ENCODE measurements at places on chromosomes 4 and X. TPM values are rescaled to one million over a fixed set of nuclear protein-coding genes. Genes with fewer than 3 reads are reported as not detected.

GRCh38 chrX:77603635-77604336 is 156.6 kb downstream of the FGF16 start:
- no peak overlapping the region for H3K27ac ChIP-seq
- no peak for DNase-seq
- H3K27me3 ChIP-seq, result no peaks in the 10 kb centered on the region
- no peak overlapping the region for H3K4me3 ChIP-seq

DNA sequence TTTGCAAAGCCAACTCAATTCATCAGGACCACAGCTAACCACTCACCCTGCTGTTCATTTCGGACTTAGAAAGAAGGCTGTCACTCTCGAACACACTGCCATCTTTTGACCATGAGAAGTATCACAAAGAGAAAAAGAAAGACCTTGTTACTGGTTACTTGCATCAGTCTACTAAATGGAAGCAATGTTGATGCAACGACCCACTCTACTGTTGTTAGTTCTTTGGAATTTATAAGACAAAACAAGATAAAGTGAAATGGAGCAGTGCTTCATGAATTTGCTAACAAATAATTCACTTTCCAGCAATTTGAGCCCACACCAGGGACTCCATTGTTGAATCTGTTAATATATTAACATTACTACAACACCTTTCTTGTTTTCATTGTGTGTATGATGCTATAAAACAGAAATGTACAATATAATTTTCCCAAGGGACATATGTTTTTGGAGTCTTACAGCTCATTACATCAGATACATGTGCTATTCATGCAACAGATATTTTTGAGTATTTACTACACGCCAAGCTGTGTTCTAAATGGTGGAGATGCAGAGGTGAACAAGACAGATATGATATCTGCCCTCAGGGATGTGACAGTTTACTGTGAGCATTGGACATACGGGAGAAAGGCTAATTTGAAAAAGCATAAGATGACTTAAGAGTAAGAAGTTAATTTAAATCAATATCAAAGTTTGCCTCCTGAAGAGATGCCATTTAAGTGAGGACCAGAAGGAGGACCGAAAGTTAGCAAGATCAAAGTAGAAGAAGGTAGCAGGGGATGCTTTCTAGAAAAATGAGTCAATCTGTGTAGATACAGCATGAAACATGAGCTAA is 87.2 kb downstream of the AREG start:
- H3K4me3 ChIP-seq, result peak overlapping the region; percentile 52
- no peaks in the 10 kb centered on the region for H3K27me3 ChIP-seq
- peaks cover 18% of the 10 kb centered on the region for H3K36me3 ChIP-seq
- DNase-seq, result peak; percentile 40

DNA sequence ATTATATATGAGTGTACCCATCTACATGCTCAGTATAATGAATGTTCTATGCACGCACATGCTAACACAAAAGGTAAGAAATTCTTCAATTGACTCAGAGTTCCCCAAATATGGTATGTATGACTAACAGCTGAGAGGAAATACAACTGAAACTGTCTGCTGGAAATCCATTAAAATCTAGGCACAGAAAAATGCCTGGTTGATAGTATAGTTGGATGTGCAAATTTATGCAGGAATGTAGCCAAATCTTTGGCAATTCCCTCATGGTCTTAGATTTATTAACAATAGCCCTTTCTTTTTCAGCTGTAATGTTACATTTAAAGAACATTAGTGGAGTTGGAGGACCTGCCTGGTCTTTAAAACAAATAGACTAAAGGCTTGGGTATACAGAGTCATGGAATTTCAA is 5.5 kb downstream of the CAMK2D start:
- no peak overlapping the region for H3K4me3 ChIP-seq
- H3K27ac ChIP-seq, result no peak overlapping the region
- H3K4me1 ChIP-seq, result peaks cover 9% of the 10 kb centered on the region
- peaks cover 13% of the 10 kb centered on the region for H3K36me3 ChIP-seq

DNA sequence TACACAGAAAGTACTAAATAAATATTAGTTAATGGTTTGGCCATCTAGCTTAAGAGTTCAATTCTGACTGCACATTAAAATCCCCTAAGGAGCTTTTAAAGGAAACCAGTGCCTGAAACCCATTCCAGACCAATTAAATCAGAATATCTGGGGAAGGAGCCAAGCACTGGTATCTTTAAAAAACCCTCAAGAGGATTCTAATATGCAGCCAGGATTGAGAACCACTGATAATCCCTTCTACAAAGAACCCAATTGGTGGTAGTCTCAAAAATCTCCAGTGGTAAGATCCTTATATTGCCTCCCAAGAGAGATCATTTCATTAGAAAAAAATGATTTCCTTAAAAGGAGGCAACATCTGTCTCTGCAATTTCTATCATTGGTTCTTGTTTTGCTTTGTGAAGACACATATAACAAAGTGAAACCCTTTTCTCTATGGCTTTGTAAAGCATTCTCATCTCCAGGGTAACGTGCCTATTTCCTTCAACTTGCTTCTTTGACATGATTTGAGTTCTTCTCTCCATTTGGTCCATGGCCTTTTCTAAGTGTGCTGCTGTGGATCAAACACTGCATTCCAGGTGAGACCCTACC is 3.5 kb downstream of the GPR34 start:
- no peaks in the 10 kb centered on the region for H3K27me3 ChIP-seq
- no peak overlapping the region for H3K27ac ChIP-seq
- DNase-seq, result no peak
- no peaks in the 10 kb centered on the region for H3K4me1 ChIP-seq
- no peak overlapping the region for H3K4me3 ChIP-seq

- H3K27ac ChIP-seq, result peak overlapping the region; percentile 22
- H3K4me3 ChIP-seq, result no peak overlapping the region
- H3K4me1 ChIP-seq, result peaks cover 23% of the 10 kb centered on the region
- DNase-seq, result no peak
- H3K36me3 ChIP-seq, result peaks cover 20% of the 10 kb centered on the region
These were observed 462.2 kb downstream of the INPP4B start for GRCh38 chr4:142383800-142384470.

DNA sequence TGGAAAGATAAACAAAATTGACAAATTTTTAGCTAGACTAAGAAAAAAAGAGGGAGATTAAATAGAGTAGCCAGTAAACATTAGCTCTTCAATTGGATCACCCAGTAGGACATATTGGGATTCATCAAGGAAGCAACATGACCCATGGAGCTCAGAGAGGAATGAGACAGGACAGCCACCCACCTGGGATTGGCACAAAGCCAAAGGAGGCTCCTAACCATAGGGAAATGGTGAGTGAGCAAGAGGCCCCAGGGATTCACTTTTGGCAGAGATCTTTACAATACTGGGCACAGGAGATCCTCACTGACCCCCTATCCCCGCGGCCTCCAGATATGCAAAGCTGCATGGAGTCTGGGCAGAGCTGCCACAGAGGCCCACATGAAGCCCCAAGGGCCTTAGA is 34.8 kb upstream of the CXCL6 start:
- no peak overlapping the region for H3K4me3 ChIP-seq
- no peaks in the 10 kb centered on the region for H3K4me1 ChIP-seq
- H3K36me3 ChIP-seq, result no peaks in the 10 kb centered on the region
- no peaks in the 10 kb centered on the region for H3K27me3 ChIP-seq
- H3K27ac ChIP-seq, result no peak overlapping the region

DNA sequence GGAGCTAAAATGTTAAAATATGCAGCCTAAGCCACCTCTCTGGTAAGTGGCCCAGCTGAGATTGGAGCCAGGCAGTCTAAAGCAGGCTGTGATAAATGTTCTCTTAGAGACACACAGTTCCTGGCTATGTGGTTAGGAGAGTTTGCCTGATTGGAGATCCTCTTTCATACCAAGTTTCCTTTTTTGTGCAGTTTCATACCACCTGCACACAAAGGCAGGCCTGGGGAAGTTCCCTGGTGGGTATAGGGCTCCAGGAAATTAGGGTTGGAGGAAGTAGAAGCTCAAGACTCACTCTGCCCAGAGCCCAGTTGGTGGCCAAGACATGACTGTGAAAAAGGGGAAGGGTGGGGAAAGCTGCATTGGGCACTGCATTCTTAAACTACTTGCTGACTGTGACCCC is 16.9 kb downstream of the CYBB start:
- no peaks in the 10 kb centered on the region for H3K36me3 ChIP-seq
- H3K4me1 ChIP-seq, result peaks cover 6% of the 10 kb centered on the region
- no peak overlapping the region for H3K4me3 ChIP-seq
- H3K27me3 ChIP-seq, result no peaks in the 10 kb centered on the region

DNA sequence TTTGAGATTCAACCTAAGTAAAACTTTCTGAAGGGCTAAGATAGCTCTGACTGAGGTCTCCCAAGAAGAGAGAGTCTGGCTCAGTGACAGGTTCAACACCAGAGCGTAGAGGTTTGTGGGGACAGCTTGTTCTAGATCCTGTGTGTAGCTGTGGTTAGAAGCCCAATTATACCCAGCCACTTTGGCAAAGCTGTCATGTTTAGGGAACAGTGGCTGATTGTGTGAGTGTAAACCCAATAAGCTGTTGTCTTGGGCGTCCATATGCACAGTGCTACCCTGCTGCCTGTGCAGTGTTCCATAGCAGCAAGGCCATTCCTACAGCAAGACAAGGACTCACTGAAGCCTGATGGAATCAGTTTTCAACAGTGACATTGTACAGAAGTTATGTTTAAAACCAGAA is 11.2 kb upstream of the SCRG1 start:
- no peaks in the 10 kb centered on the region for H3K27me3 ChIP-seq
- H3K4me3 ChIP-seq, result no peak overlapping the region
- DNase-seq, result no peak
- H3K27ac ChIP-seq, result no peak overlapping the region
- H3K36me3 ChIP-seq, result no peaks in the 10 kb centered on the region

DNA sequence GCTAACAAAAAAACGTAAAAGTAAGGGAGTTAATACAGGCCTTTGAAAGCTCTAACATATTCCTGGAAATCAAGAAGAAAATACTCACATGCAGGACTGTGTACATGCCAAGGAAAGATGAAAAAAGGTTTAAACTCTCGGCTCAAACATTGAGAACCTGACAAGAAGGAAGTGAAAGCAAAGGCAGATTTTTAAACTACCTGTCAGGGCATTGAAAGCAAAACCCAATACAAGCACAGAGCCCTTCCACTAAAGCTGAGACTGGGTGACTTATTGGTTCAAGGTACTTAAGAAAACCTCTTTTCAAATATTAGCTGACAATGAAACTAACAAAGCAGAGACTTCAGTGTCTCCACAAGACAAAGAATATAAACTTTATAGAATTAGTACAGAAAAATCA is 313.0 kb upstream of the GRID2 start:
- no peak for DNase-seq
- H3K27me3 ChIP-seq, result no peaks in the 10 kb centered on the region
- H3K4me3 ChIP-seq, result no peak overlapping the region
- H3K4me1 ChIP-seq, result no peaks in the 10 kb centered on the region
- no peak overlapping the region for H3K27ac ChIP-seq
- H3K36me3 ChIP-seq, result no peaks in the 10 kb centered on the region

DNA sequence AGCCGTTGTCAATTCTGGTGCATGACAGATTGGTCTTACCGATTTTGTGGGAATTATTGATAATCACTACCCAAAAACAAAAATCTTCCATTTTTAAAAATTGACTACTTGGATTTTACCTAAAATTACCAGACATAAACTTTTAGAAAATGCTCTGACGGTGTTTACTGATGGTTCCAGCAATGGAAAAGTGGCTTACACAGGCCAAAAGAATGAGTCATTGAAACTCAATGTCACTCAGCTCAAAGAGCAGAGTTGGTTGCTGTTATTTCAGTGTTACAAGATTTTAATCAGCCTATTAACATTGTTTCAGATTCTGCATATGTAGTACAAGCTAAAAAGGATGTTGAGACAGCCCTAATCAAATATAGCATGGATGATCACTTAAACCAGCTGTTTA is 23.0 kb upstream of the UGT2B17 start:
- peaks cover 24% of the 10 kb centered on the region for H3K4me1 ChIP-seq
- DNase-seq, result no peak
- no peak overlapping the region for H3K27ac ChIP-seq
- H3K36me3 ChIP-seq, result no peaks in the 10 kb centered on the region

DNA sequence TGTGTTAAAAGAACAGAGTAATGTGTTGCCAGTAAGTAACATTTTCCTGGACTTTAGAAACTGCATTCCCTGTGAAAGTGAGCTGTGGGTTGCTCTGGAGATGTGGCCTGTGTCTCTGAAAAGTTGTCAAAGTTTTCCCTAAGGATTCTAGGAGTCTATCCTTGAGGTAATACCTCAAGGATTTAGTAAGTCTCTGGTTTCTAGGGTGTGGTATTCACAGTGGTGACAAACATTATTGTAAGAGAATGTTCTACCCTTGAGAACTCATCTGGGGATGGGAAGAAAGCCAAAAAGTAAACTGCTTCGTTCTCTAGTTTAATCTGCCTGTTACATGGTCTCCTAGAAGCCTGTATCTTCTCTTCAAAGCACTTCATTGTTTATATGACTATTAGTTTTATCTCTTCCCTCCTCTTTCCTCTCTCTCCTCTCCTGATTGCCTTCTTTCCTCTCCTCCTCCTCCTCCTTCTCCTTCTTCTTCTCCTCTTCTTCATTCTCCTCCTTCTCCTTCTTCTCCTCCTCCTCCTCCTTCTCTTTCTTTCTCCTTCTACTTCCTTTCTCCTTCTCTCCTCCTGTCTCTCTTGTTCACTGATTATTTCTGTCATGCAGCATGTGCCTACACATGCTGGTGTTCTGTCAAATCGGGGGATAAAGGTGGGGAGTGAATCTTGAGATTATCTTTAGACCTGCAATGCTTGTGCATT is 321.3 kb downstream of the PTTG2 start:
- no peaks in the 10 kb centered on the region for H3K36me3 ChIP-seq
- DNase-seq, result no peak
- peak overlapping the region; percentile 45 for H3K27ac ChIP-seq
- peaks cover 12% of the 10 kb centered on the region for H3K4me1 ChIP-seq
- no peak overlapping the region for H3K4me3 ChIP-seq

DNA sequence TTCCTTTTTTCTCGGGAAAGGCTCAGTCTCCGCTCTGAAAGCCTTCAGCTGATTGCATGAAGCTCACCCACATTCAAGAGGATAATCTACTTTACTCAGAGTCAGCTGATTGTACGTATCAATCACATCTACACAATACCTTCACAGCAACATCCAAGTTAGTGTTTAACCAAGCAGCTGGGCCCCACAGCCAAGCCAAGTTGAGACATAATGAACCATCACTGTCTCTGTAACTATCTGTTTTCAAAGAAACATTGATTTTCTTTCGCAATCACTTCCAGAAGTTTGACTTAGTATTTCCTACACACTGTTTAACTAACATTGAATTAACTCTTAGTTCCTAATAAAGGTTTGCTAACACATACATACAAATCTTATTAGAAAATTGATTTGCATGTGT is 40.3 kb downstream of the RWDD4 start:
- H3K4me1 ChIP-seq, result no peaks in the 10 kb centered on the region
- DNase-seq, result no peak
- H3K36me3 ChIP-seq, result no peaks in the 10 kb centered on the region
- no peak overlapping the region for H3K27ac ChIP-seq
- H3K27me3 ChIP-seq, result no peaks in the 10 kb centered on the region
- H3K4me3 ChIP-seq, result no peak overlapping the region

- no peak overlapping the region for H3K27ac ChIP-seq
- no peaks in the 10 kb centered on the region for H3K4me1 ChIP-seq
- H3K36me3 ChIP-seq, result no peaks in the 10 kb centered on the region
- no peak for DNase-seq
These were observed 258.5 kb upstream of the SLIT2 start for GRCh38 chr4:19993242-19993641.

Gene MAP9
- total RNA-seq, result 9.4 TPM

Gene SORCS2
- total RNA-seq, result not detected

Gene ARMCX6
- 35.0 TPM for total RNA-seq

Gene UGT2B7
- total RNA-seq, result 25.5 TPM

Gene ADGRL3
- total RNA-seq, result 0.66 TPM

Gene TKTL2
- total RNA-seq, result 0.15 TPM

Gene HS3ST1
- total RNA-seq, result 80.8 TPM
